ENCODE measurements at places on chromosomes 11 and 22. TPM values are rescaled to one million over a fixed set of nuclear protein-coding genes. Genes with fewer than 3 reads are reported as not detected.
A peak's percentile ranks its signal among the peaks of the same experiment; 100 is the strongest.

DNA sequence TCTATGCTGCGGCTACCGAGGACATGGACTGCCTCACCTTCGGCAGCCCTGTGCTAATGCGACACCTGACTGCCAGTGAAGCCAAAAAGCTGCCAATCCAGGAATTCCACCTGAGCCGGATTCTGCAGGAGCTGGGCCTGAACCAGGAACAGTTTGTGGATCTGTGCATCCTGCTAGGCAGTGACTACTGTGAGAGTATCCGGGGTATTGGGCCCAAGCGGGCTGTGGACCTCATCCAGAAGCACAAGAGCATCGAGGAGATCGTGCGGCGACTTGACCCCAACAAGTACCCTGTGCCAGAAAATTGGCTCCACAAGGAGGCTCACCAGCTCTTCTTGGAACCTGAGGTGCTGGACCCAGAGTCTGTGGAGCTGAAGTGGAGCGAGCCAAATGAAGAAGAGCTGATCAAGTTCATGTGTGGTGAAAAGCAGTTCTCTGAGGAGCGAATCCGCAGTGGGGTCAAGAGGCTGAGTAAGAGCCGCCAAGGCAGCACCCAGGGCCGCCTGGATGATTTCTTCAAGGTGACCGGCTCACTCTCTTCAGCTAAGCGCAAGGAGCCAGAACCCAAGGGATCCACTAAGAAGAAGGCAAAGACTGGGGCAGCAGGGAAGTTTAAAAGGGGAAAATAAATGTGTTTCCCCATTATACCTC lies 3.3 kb downstream of the FEN1 start:
- no peak overlapping the region for H3K4me3 ChIP-seq
- H3K36me3 ChIP-seq, result no peaks in the 10 kb centered on the region
- H3K27ac ChIP-seq, result no peak overlapping the region

KRTAP5-1 gene
- not detected for total RNA-seq

POU2AF3 gene
- 2.5 TPM for total RNA-seq

- no peak for DNase-seq
- H3K4me3 ChIP-seq, result no peak overlapping the region
- H3K36me3 ChIP-seq, result no peaks in the 10 kb centered on the region
- H3K27me3 ChIP-seq, result no peaks in the 10 kb centered on the region
Measured at GRCh38 chr11:94658386-94658785, 91.2 kb downstream of the PIWIL4 start.

SNX32 gene
- total RNA-seq, result 2.9 TPM

DNA sequence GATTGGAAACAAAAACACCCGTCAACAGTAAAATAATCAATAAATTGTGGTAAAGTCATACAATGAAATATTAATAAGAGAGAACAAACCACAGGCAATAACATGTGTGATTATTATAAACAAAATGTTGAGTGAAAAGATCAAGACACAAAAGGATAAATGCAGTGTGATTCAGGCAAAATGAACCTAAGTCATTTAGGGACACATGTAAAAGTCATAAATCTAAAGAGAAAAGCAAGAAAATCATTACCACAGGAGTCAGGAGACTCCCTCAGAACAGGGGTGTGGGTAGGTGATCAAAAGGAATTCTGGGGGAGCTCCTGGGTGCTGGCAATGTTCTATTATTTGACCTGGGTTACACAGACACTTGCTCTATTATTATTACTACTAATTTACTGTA lies 47.9 kb upstream of the PPP2R1B start:
- H3K27me3 ChIP-seq, result no peaks in the 10 kb centered on the region
- no peaks in the 10 kb centered on the region for H3K36me3 ChIP-seq
- H3K4me3 ChIP-seq, result no peak overlapping the region
- peak overlapping the region; percentile 14 for H3K27ac ChIP-seq

DNA sequence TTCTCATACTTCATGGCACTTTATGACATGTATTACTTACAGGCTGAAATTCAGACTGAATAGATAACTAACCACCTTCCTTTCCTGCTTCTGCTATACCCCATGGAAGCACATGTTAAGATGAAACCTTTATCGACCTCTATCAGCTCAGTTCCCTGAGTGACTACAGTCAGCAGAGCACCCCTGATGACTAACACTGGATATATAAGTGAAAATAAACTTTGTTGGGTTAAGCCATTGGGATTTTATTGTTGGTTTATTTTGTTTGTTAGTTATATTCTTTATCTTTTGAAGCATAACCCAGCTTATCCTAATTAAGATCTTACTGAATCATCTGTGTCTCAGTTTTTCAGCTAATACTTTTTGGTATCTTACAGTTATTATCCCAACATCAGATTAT lies 23.0 kb upstream of the MAML2 start:
- H3K27me3 ChIP-seq, result no peaks in the 10 kb centered on the region
- no peak overlapping the region for H3K27ac ChIP-seq
- no peaks in the 10 kb centered on the region for H3K36me3 ChIP-seq
- H3K4me3 ChIP-seq, result no peak overlapping the region
- no peaks in the 10 kb centered on the region for H3K4me1 ChIP-seq
- DNase-seq, result no peak

GRCh38 chr11:129377739-129378138 lies 2.1 kb downstream of the BARX2 start:
- no peaks in the 10 kb centered on the region for H3K36me3 ChIP-seq
- H3K27ac ChIP-seq, result no peak overlapping the region
- H3K4me1 ChIP-seq, result peaks cover 25% of the 10 kb centered on the region
- DNase-seq, result no peak
- H3K4me3 ChIP-seq, result no peak overlapping the region

DNA sequence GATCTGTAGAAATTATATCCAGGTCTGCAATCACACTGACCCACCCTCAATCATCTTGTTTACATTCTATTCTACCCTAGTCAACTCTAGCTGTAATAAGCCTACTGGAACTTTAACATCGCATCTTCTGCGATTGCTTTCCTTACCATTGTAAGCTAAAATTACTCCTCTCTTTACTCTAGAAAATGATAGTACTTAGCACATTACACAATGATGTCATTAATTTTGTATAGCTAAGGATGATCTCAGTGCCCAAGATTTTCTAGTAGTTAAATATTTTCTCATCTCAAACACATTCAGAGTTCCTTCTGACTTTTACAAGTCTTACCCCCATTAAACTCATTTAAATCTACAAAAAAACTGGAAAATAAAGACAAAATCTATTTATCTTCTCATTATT lies 39.6 kb upstream of the CTSC start:
- H3K27me3 ChIP-seq, result no peaks in the 10 kb centered on the region
- H3K4me3 ChIP-seq, result no peak overlapping the region
- H3K27ac ChIP-seq, result no peak overlapping the region
- no peak for DNase-seq
- no peaks in the 10 kb centered on the region for H3K4me1 ChIP-seq
- no peaks in the 10 kb centered on the region for H3K36me3 ChIP-seq

- no peaks in the 10 kb centered on the region for H3K27me3 ChIP-seq
- H3K36me3 ChIP-seq, result no peaks in the 10 kb centered on the region
- DNase-seq, result no peak
- peaks cover 10% of the 10 kb centered on the region for H3K4me1 ChIP-seq
- H3K27ac ChIP-seq, result no peak overlapping the region
Measured at GRCh38 chr11:2569731-2570210, 125.0 kb downstream of the KCNQ1 start.

CABP2 gene
- total RNA-seq, result not detected

GDPD4 gene
- total RNA-seq, result 0.47 TPM

DNA sequence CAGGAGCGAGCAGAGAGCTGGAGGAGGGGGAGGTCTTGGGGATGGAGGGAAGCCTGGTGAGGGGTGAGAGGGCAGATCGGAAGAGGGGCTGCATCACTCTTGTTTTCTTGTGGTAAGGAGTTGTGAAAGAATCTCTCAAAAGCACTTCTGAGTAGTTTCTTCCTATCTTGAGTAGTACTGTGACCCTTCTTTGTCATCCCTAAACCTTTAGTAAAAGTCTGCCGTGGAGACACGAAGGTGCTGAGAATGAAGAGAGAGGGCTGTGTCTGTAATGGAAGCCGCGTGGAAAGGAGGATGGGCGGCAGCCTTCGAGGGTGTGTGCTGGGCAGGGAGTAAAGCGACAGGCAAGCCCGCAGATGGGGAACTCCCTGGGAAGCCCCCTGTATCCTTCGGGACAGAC lies 237.8 kb downstream of the TBC1D22A start:
- no peaks in the 10 kb centered on the region for H3K27me3 ChIP-seq
- H3K36me3 ChIP-seq, result no peaks in the 10 kb centered on the region
